ENCODE measurements at places on chromosomes 11 and 22. TPM values are rescaled to one million over a fixed set of nuclear protein-coding genes. Genes with fewer than 3 reads are reported as not detected.

GRCh38 chr11:4551346-4551979, 6.5 kb downstream of the OR52M1 start:
- no peaks in the 10 kb centered on the region for H3K27me3 ChIP-seq
- no peaks in the 10 kb centered on the region for H3K4me1 ChIP-seq
- no peak overlapping the region for H3K4me3 ChIP-seq
- H3K27ac ChIP-seq = no peak overlapping the region
- H3K36me3 ChIP-seq = no peaks in the 10 kb centered on the region

DNA sequence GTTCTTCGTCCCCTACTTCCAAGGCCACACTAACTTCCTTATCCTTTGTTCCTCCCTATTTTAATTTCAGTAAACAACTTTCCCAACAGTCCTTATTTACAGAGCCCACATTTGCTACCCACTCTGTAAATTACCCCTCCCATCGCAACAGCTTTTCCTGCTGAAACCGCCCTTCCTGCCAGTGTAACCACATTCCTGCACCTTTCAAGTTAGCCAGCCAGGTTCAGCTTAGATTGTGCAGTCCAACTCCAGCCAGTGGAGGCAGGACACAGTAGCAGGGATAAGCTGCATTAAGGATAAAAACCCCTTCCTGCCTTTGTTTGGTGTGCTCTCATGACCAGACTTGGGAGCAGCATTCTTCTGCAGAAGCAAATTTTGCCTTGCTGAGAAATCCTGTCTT, 768.3 kb upstream of the ARHGAP42 start:
- no peaks in the 10 kb centered on the region for H3K4me1 ChIP-seq
- no peak overlapping the region for H3K4me3 ChIP-seq
- no peak overlapping the region for H3K27ac ChIP-seq

- no peaks in the 10 kb centered on the region for H3K27me3 ChIP-seq
- H3K27ac ChIP-seq = no peak overlapping the region
- H3K4me1 ChIP-seq = no peaks in the 10 kb centered on the region
Observed at GRCh38 chr11:56010716-56011115, 16.3 kb upstream of the OR5F1 start.

GRCh38 chr11:128852327-128853023, 14.6 kb downstream of the KCNJ1 start:
- no peak overlapping the region for H3K4me3 ChIP-seq
- no peak overlapping the region for H3K27ac ChIP-seq
- no peaks in the 10 kb centered on the region for H3K27me3 ChIP-seq
- no peaks in the 10 kb centered on the region for H3K4me1 ChIP-seq
- no peaks in the 10 kb centered on the region for H3K36me3 ChIP-seq
- DNase-seq = no peak

DNA sequence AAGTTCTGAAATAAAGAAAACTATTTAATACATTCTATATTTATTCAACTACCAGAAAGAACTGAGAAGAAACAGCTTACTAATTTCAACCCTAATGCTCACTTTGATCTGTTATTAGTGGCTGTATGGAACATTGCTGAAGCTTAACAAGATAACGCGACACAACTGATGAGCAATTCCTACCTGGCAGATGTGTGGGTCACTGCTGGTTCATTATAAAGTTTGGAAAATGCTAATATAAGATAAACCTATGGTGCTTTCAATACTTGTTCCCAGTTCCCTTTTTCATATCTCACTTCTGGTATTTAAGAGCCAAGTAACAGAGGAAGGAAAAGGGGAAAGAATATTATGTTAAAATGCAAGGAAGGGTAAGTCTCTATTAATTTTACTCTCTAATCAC, 10.5 kb downstream of the CTSC start:
- no peak overlapping the region for H3K4me3 ChIP-seq
- H3K4me1 ChIP-seq = no peaks in the 10 kb centered on the region
- H3K36me3 ChIP-seq = no peaks in the 10 kb centered on the region
- no peak for DNase-seq

DNA sequence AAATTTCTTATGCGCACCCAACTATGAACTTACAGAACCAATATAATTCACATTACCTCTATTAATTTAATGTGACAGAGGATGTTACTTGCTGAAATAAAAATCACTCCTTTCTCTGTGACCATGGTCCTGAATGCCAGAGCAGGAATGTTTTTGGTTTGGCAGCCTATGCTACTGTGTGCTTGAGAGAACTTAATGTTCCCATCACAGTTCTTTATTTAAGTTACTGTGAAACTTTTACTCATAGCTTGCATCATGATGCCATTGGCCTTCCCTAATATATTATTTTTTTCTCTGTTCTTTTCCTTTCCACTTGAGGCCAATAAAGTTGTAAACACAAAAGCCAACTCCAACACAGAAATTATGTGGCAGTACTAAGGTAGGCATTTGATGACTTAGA, 142.2 kb downstream of the FAM76B start:
- H3K4me1 ChIP-seq = peaks cover 8% of the 10 kb centered on the region
- H3K4me3 ChIP-seq = no peak overlapping the region
- H3K36me3 ChIP-seq = no peaks in the 10 kb centered on the region
- H3K27ac ChIP-seq = peak overlapping the region; percentile 59
- no peak for DNase-seq

DNA sequence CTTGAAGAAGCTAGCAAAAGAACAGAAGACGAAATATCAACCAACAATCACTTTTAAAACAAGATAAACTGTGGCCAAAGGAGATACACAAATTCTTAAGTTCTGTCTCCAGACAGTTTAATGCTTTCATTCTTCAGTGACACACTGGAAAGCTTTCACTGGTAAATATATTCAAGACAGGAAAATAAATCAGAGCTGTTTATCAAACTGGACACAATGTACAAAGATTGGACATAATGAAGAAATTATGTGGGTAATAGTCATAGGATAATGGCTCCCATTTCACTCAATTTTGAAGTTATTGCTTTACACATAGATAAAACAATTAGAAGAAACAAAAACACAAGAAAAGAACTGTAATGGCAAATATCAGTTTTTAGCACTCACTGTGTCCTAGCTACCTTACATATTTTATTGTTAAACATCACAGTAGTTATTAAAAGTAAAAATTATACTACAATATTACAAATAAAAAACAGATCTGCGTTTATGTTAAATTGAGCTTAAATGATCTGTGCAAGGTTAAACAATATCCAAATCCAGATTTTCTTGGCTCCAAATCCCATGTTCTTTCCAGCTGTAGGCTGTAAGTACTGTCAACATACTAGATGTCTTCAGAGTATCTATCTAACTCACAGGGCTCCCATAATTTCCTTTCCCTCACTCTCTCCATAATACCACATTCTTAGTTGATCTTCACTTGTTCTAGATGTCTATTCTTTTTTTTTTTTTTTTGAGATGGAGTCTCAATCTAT, 38.6 kb upstream of the NOX4 start:
- H3K36me3 ChIP-seq = no peaks in the 10 kb centered on the region
- H3K4me3 ChIP-seq = no peak overlapping the region
- DNase-seq = no peak
- no peak overlapping the region for H3K27ac ChIP-seq
- no peaks in the 10 kb centered on the region for H3K4me1 ChIP-seq

DNA sequence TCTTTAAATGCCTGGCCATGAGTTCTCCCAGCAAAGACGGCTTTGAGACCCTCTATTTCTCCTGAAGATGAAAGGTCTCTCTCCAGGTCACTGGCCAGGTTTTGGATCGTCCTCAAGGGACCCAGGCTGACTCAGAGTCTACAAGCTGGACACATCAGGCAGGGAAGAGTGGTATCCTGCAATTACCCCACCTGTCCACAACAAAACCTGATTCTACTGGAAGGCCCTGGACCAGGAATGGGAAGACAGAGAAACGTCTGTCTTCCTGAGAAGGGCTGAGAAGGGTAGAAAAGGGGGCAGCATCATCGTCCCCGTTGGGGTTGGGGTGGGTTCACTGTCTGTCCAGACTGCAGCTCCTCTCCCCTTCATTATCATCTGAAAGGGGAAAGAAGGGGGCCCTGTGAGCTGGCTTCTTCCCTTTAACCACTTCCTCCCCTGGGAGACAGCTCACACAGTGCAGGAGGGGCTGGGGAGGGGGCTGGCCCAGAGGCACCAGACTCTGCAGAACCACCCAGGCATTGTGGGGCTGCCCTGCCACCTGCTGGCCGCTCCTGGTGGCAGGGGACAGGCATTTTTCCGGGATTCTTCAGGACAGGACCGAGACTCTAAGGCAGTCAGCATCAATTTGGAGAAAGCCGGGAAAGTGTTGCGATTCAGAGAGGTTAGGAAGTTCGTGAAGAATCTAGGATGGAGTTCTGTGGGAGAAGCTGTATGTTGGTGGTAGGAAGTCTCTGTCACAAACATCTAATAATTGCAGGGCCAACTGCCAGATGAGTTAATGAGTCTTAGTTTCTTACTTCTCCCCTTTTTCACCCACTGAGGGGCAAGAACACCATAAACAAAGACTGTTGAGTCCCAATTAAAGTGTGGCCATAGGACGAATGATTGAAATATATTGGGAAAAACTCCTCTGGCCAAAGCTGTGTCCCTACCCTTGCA, 57.6 kb downstream of the SYN3 start:
- DNase-seq = peak; percentile 64
- no peak overlapping the region for H3K27ac ChIP-seq
- H3K27me3 ChIP-seq = no peaks in the 10 kb centered on the region
- no peaks in the 10 kb centered on the region for H3K4me1 ChIP-seq
- H3K36me3 ChIP-seq = no peaks in the 10 kb centered on the region

DNA sequence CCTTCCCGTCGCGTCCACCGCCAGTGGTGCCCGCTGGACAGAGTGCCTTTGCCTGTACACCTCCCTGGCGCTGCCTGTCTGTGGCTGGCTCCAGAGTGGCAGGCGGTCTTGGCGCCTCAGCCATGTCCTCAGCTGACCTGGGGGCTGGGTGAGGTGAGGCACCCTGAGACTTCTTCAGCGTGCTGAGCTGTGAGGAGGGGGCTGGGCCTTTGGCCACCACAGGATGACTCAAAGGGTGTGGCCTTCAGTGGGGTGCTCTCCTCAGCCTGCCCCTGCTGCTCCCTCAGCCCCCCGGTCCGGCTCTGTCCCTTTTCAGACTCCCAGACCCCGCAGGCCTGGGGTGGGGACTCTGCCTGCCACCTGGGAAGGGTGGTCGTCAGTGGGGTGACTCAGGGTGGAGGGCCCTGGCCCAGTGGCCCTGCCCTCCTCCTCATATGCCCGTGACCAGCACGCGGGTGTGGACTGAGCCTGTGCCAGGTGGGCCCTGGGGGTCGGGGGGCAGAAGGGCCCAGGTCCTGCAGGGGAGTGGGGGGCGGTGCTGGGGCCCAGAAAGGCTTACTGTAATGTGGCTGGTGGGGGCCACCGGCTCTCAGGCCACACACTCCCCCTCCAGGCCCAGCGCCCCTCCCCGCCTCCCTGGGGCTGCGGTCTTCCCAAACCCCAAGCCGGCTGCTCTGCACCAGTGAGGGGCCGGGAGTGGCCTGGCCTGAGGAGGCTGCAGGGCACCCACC, 15.9 kb downstream of the CRELD2 start:
- peak overlapping the region; percentile 95 for H3K27ac ChIP-seq
- DNase-seq = peak; percentile 79
- peaks cover 47% of the 10 kb centered on the region for H3K4me1 ChIP-seq
- no peaks in the 10 kb centered on the region for H3K36me3 ChIP-seq

DNA sequence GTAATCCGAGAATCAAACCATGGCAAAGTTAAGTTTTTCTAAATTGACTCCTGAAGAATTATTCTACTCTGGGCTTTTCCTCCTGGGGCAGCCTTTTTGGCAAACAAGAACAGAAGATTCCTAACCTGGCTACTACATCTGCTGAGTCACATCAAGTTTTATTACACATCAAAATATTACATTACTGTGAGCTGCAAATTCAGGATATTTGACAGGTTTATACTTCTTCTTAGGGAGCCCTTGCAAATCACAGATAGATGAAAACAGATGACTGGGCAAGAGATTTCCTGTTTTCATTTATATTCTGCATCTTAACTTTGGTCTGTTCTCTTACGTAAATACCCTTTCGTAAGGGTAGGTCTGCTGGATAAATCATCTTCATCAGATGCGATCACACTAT, 23.6 kb downstream of the XRRA1 start:
- no peak overlapping the region for H3K4me3 ChIP-seq
- H3K36me3 ChIP-seq = no peaks in the 10 kb centered on the region
- H3K4me1 ChIP-seq = no peaks in the 10 kb centered on the region
- H3K27me3 ChIP-seq = no peaks in the 10 kb centered on the region

DNA sequence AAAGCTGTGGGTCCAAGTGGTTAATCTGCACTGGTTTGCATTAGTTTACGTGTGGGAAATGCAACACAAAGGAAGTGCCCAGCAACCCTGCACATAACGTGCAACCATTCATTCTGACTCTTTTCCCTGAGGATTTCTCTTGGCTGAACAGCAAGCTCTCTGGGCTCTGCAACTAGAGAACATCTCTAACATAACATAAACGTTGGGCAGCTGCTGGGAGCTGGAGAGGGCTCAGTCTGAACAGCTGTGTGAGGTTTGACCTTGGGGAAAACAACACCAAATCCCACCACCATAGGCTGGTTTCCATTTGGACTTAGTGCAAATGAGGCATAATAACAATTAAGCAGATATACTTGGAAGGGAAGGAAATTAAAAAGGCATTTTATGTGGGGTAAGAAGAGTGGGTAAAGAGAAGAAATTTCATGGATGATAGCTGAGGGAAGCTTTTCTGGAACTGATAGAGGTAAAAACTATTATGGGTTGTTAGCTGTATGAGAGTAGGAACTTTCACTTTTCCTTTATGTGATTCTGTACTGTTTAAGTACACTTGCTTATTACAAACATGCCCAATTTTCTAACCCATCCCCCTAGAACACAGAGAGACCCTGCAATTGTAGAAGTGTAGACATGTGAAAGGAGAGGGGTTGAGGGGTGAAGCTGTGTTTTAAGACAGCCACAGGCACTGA, 76.2 kb downstream of the SNX19 start:
- H3K4me1 ChIP-seq = no peaks in the 10 kb centered on the region
- DNase-seq = peak; percentile 28
- H3K36me3 ChIP-seq = no peaks in the 10 kb centered on the region
- H3K27ac ChIP-seq = no peak overlapping the region
- H3K4me3 ChIP-seq = no peak overlapping the region
- H3K27me3 ChIP-seq = no peaks in the 10 kb centered on the region

DNA sequence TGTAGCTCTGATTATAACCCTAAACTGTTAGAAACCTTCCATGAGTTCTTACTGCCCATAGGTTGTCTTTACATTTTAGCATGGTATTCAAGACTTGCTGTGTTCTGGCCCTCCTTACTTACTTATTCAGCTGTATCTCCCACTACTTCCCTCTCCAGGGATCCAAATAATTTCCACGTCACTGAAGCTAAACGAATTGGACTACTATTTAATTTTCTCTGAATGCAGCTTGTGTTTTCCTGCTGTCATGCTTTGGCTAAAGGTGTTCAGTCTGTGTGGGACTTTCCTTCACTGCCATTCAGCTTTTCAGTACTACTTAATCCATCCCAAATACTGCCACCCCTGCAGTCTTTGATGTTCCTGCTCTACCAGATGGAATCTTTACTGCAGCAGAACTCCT, 88.3 kb downstream of the UVRAG start:
- no peaks in the 10 kb centered on the region for H3K4me1 ChIP-seq
- no peaks in the 10 kb centered on the region for H3K36me3 ChIP-seq
- no peak overlapping the region for H3K4me3 ChIP-seq
- H3K27ac ChIP-seq = no peak overlapping the region
- no peaks in the 10 kb centered on the region for H3K27me3 ChIP-seq

GRCh38 chr11:121613724-121614123, 161.0 kb upstream of the SORL1-AS1 start:
- no peak overlapping the region for H3K27ac ChIP-seq
- H3K27me3 ChIP-seq = no peaks in the 10 kb centered on the region
- no peaks in the 10 kb centered on the region for H3K4me1 ChIP-seq
- H3K4me3 ChIP-seq = no peak overlapping the region
- DNase-seq = no peak

Gene KDM4D
- 44.2 TPM for total RNA-seq

Gene CHST1
- total RNA-seq = 6.2 TPM

Gene ARHGAP8
- total RNA-seq = 15.0 TPM

Gene KCNK4
- not detected for total RNA-seq

Gene OR5J2
- not detected for total RNA-seq

Gene PTPRCAP
- 5.2 TPM for total RNA-seq
